ENCODE measurements at places on chromosomes 1 and 21. TPM values are rescaled to one million over a fixed set of nuclear protein-coding genes. Genes with fewer than 3 reads are reported as not detected.

ENSA gene
- 129 TPM for total RNA-seq

ADAM30 gene
- not detected for total RNA-seq

CTSS gene
- 27.5 TPM for total RNA-seq

MYOG gene
- not detected for total RNA-seq

RNF186 gene
- total RNA-seq: not detected

OR2L2 gene
- total RNA-seq: not detected

OR2T3 gene
- not detected for total RNA-seq

CFHR4 gene
- total RNA-seq: not detected

VWA5B1 gene
- 0.16 TPM for total RNA-seq

Measured in left ventricle myocardium inferior (tissue), 1 donor.